ENCODE measurements at places on chromosomes 6 and 20.

GRCh38 chr20:13865156-13865555 lies 80.3 kb downstream of the NDUFAF5 start:
- DNase-seq: no peak

- DNase-seq: no peak
Measured at GRCh38 chr6:46989398-46989797, 52.7 kb downstream of the ADGRF1 start.

DNA sequence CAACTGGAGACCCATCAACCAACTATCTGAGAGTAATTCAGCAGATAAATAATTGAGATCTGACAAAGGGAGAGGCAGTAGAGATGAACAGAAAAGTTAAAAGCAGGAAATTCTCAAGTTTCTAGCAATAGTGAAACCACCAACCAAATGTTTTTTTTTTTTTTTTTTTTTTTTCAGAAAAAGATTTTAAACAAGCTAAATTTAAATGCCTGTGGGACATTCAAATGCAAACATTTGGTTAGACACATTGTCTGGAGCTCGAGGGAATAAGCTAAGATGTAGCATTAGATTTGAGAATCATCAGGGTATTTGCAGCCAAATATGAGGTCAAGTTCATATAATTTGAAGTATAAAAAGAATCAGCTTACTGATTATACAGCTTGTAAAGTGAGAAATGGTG lies 16.4 kb downstream of the RANBP9 start:
- no peak for DNase-seq

- DNase-seq: peak; percentile 69
Measured at GRCh38 chr20:50246367-50247195, 56.0 kb downstream of the CEBPB start.

GRCh38 chr6:113011389-113011788 lies 664.3 kb downstream of the RFPL4B start:
- no peak for DNase-seq

DNA sequence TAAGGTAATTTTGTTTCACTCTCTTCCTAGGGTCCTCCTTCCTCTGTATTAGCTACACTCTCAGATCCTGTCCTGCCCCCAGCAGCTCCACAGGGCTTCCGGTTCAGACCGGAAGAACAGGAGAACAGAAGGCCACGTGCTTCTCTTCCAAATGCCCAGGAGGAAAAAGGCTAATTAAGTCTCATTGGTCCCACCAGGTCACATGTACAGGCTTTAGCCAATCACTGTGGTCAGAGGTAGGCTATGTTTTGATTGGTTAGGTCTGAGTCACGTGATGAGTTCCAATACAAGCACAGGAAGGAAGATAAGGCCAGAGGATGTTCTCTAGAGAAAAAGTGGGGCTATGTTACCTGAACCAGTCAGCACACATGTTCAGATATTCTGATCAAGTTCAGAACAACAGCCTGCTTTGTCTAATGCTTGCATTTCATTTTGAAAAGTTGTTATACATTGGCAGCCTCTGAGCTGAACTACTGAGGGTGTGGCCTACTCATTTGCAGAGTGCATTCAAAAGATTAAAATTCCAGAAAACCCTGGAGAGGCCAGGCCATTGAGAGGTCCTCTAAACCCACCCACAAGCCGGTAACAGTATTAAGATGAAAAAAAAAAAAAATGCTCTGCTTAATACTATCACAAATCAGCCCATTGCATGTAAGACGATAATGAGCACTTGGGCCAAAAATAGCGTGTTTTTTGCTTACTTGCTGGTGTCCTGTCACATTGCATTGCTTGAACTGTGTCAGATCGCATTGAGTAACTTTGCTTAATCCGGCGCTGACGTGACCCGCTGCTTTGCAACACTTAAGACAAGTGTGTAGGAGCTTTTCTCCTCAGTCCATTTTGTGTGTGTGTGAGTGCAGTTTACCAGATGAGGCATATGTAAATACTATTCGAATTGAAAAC lies 170.3 kb downstream of the TSHZ2 start:
- no peak for DNase-seq

- no peak for DNase-seq
Measured at GRCh38 chr6:77036400-77036799, 426.9 kb downstream of the HTR1B start.

- DNase-seq: peak; percentile 30
Measured at GRCh38 chr6:163457637-163458561, 43.4 kb downstream of the QKI start.

DNA sequence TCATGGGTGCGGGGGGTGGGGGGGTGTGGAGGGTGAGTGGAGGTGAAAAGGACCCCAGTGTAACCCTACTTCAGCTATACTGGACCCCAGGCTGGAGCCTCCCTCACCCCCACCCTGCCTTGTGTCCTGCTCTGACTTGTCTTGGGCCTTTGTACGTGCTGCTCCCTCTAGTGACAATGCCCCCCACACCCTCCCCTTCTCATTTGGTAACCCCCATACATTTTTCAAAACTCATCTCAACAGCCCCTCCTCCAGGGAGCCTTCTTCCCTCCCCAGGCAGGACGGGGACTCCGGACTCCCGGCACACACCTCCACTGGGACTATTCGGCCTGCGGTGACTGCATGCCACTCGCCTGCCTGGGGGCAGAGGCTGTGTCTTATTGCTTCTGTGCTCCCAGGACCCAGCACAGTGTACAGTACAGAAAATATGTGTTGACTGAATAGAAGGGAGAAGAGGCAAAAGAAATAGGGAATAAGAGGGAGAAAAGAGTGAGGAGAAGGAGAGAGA lies 108.2 kb downstream of the VEGFA start:
- no peak for DNase-seq

- DNase-seq: no peak
Measured at GRCh38 chr6:15877231-15877630, 214.4 kb upstream of the DTNBP1 start.

Measured in PC-3 (cell line).